GM12878 (cell line): ENCODE measurements at places on chromosomes 3 and 15.

GRCh38 chr3:21654662-21655061 lies 96.3 kb downstream of the ZNF385D start:
- no peak for DNase-seq

DNA sequence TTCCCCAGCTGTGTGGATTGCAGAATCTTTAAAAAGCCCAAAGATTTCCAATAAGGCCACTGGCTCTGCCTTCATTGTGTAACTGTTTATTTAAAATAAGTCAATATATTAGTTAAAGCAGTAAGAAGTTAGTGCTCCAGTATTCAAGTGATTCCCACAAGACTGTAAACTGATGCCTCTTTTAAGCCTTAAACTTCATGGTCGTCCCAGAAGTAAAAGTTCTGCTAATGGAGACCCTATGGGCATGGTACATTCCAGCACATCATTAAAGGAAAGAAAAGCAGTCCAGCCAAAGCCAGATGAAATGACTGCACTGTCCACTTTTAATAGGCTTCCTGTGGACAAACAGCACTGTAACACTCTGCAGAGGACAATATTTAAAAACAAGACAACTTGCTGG lies 512.6 kb downstream of the MECOM start:
- no peak for DNase-seq

DNA sequence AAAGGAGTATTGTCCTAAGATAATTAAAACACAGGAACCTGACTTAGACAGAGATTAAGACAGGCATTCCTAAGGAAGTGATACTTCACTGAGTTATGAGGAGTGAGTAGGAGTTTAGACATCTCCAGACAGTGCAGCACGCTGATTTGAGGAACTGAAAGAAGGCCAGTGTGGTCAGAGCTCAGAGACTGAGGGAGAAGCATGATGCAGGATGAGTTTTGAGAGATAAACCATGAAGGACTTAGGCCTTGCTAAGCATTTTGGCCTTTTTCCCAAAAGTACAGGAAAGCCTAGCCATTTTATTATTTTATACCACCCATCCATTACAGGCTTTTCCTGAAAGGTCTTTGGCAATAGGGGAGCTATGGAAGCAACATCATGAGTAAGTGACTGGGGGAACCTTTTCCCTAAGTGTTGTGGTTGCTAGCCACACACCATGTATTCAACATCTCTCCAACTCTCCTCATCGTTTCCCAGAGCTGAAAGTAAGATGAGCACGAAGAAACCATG lies 375.6 kb upstream of the TPRG1 start:
- no peak for DNase-seq

GRCh38 chr3:133944641-133945380 lies 49.1 kb upstream of the RAB6B start:
- DNase-seq = no peak

GRCh38 chr3:88283242-88283592 lies 133.5 kb downstream of the C3orf38 start:
- no peak for DNase-seq

DNA sequence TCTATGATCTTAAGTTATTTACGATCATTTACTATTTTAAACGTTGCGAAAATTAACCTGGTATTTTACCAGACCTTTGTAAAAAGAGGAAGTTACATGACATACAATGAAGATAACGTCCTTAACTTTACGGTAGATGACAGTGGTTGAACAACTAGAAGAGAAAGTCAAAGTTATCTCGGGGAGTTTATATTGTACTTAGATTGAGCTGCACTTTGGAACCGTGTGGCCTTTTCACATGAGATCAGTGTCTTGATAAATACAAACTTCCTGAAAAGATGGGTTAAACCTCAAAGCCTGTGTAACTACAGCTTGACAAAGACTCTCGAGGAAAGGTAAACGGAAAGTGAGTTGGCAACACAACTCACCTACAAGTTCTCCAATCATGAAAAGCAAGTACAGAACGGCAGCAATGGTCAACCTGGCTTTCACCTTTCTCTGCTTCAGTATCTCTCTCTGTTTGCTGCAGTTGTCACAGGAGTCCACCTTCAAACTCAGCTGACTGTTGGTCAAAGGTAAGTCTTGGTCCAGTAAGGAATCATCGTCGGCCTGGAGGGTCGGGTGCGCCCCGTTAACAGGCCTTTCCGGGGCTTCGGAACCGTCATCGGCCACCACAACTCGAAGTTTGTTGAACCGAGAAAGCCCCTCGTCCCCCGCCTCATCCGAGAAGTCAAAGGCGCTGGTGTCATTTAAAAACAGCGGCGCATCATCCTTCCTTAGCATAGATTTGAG lies 793 bp downstream of the SLC30A4 start:
- no peak for DNase-seq

GRCh38 chr3:30567139-30567753 lies 39.2 kb upstream of the TGFBR2 start:
- DNase-seq = no peak

GRCh38 chr15:42215913-42216829 lies 8.1 kb upstream of the VPS39 start:
- no peak for DNase-seq

DNA sequence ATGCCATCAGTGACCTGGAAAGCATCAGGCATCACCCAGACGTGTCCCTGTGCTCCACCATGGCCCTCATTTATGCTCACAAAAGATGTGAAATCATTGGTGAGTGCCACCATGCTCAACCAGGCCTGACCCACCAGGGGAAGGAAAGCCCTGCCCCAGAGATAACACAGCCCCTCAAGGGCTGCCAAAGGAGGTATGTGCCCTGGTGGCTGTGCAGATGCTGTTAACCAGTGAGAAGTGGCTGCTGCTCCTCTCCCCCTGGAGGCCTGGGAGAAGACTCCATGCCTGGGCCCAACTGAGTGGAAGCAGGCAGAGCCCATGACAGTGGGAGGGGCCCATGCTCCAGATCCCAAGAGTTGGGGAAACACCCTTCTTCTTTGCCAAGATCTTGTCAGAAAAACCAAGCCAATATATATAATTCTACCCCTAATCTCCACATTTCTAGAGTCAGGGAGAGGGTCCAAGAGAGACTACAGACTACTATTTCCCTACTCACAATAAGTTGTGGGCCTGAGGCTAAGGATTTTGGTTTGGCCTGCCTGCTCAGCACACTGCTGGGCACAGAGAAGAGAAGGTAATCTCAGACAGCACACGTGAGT lies 2.7 kb downstream of the TTC21A start:
- DNase-seq = no peak

DNA sequence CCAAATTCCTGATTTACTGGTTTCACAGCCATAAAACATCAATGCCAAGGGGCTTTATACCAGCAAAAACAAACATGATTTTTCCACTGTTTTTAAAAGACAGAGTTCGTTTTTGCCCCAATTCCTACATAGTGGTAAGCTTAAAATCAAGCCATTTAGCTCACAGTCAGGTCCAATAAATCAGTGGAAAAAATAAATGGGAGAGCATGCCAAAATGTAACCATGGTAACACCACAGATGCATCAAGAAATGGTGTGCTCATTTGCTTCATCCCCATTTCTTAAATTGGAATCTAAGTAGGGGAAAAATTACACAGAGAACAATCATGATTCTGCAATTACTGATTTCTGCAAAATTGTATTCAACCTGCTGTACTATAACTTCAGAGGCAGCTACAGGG lies 418.8 kb downstream of the MAGI1 start:
- no peak for DNase-seq

DNA sequence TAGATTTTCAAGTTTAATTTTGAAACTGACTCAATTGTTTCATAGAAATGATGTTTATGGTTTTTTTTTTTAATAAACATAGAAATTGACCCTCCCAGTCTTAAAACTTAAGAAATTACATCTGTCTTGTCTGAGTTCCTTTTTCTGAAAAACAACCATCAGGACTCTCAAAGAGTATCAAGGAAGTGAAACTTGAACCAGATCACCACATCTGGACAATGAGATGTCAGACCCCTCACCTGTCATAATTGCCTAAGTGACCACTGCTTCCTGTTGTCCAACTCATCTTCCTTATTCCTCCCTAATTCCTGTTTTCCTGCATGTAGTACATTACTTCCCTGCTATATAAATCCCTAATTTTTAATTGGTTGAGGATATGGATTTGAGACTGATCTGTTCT lies 441.5 kb upstream of the ARHGEF26 start:
- no peak for DNase-seq

DNA sequence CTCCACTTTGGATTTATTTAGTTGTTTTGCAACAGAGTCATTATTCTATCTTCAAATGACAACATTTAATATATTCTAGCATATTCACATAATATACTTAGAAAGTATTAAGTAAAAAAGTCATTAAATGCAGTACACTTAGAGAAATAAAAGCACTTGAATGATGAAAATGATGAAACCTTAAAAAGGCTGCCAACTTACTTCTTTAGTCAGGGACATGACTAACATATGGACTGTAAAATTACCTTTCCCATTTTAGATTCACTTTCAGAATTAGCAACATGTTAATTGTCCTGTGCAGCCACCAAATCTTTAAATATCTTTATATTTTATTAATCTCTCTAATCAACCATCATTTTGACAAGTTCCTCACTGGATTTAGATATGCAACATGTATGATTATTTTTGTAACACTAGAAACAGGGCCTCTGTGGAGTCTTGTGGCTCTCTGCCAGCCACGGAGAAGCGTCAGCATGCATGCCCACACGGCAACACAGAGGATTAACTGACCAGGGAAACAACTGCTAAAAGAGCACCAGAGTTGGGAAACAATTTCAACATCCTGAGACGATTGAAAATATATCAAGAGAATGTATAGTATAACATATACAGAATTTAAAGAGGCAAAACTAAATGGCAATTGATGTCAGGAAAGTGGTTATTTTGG lies 95.7 kb downstream of the ANO10 start:
- DNase-seq = no peak

DNA sequence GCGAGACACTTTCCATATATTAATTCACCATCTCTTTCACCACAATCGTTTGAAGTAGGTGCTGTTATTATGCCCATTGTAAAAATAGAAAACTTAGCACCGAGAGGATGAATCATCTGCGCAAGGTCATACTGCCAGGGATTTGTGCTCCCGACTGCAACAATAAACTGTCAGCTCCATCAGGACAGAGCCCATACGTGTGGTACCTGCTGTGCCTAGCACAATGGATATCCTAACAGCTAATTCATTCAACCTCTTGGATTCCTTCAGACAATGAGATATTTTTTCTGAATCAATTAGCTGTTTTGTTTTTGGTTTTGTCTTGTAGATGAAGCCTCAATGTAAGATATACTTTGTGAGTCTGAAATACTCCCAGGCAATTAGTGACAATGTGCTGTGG lies 32.3 kb upstream of the PROK2 start:
- DNase-seq = no peak

GRCh38 chr3:126051234-126051633 lies 32.7 kb downstream of the SLC41A3 start:
- DNase-seq = no peak

DNA sequence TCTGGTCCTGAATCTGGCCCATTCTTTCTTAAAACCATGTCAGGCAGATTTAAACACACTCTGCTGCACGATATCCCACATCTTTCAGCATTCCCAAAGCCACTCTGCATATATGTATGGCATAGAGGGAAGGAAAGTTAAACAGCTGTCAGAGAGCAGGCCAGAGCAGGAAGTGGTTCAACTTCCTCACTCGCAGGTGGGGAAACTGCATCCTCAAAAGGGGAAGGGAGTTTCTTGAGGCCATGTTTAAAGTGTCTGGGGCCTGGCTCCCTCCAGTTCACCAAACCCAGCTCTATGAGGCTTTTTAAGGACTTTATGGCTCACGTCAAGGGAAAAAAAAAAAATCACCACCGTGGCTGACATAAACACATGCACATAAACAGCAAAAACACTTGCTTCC lies 123.1 kb downstream of the OPA1 start:
- DNase-seq = no peak

GRCh38 chr3:24683633-24684384 lies 189.2 kb upstream of the THRB start:
- DNase-seq = no peak

- no peak for DNase-seq
These were observed 2.9 kb downstream of the TLE3 start for GRCh38 chr15:70094690-70095311.

DNA sequence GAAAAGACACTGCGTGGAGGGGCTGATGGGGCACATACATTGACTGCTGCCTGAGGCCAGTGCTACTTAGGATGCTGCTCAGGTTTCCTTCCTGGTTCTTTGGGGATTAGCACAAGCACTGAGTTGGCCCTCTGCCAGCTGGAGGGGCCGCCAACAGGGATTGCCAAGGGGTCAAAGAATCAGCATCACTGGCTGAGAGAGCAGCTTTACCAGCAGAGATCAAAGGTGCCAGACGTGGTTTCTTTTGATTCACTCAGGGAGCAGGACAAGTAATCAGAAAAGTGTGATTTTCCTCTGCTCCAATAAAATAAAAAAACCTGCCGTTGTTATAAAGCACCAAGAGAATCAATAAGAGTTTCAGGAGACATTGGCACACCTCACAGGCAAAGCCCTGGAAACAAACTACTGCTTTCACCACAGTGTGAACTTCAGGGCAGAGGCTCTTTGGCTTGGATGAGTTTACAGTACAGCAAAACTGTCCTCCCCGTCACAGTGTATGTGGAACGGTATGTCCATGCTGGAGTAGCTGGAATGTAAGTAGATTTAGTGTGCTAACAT lies 45.8 kb upstream of the FSIP1 start:
- no peak for DNase-seq

GRCh38 chr3:170220871-170221270 lies 1.4 kb upstream of the PRKCI start:
- no peak for DNase-seq

- DNase-seq = no peak
These were observed 24.4 kb downstream of the RLBP1 start for GRCh38 chr15:89196994-89197393.

DNA sequence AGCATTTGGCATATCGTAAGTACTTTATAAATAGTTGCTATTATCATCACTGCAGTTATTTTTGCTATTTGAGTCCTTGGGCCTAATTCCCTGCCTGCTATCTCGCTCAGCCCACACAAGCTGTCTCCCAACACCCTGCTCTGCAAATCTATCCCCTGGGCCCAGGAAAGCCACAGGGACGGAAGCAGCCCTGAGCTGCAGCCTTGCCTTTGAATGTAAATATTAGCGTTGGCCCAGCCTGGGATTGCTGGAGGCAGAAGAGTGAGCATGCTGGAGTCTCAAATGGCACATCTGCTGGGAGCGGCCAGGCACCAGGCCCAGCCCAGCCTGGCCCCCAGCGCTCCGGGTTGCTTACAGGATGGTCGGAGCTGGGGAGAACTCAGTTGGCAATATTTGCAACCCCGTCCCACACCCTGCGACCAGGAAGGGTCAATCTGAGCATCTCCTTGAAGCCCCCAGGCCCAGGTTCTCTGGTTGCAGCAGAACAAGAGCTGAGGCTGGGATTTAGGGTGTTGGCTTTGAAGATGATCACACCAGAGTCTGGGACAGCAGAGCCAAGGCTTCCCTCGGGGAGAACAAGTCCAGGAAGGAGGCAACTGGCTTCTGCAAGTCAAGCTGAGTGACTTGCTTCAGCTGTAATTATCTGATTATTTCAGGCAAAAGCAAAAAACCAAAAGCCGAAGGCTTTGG lies 529.6 kb downstream of the SHQ1 start:
- no peak for DNase-seq

- DNase-seq = no peak
These were observed 660 bp upstream of the BCL2L10 start for GRCh38 chr15:52113235-52113634.
